ENCODE measurements at places on chromosomes 3 and 15.

- no peak for DNase-seq
These were observed 46.7 kb downstream of the THBS1 start for GRCh38 chr15:39627451-39628143.

GRCh38 chr3:147900851-147901250 lies 491.7 kb downstream of the ZIC1 start:
- no peak for DNase-seq

GRCh38 chr15:42065033-42065432 lies 29.3 kb downstream of the PLA2G4D start:
- no peak for DNase-seq

DNA sequence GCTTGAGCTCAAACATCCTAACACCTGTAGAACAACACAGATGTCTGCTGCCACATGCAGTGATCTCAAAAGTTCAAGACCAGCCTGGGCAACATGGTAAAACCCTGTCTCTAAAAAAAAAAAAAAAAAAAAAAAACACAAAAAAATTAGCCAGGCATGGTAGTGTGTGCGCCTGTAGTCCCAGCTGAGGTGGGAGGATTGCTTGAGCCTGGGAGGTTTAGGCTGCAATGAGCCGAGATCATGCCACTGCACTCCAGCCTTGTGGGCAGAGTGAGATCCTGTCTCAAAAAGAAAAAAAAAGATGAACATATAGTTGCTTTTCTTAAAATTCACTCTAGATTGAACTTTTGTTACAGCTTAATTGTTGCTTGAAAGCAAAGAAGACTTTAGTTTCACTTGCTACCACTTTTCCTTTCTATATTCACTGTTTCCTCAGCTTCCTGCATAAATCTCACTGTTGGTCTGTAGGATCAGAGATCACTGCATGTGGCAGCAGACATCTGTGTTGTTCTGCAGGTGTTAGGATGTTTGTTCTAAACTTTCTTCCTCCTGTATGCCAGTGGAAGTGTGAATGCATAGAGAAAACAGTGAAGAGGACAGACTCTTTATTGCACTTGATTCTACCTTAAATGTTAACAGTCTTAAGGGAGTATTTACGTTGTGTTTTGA lies 12.6 kb downstream of the RAB11A start:
- DNase-seq = no peak

DNA sequence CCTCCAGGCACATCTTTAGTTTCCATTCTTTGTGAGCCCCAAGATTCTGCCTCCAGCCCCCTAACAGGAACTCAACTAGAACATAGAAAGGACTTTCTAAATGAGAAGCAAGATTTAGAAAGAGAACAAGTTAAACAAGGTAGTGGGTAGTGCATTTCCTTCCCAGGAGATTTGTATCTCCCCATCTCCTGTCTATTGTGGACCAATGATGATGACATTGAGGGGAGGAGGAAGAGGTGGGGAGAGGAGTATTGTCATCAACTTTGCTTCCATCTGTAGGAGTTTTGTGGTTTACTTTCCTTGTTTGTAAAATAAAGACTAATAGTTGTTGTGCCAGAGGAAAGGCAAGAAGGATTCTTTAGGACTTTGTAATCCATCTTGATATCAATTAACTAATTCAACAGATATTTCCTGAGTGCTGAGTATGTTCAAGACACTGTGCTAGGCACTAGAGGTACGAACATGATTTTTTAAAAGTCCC lies 235.3 kb upstream of the ROPN1 start:
- no peak for DNase-seq

GRCh38 chr15:80442728-80443403 lies 38.7 kb downstream of the ARNT2 start:
- DNase-seq = no peak

DNA sequence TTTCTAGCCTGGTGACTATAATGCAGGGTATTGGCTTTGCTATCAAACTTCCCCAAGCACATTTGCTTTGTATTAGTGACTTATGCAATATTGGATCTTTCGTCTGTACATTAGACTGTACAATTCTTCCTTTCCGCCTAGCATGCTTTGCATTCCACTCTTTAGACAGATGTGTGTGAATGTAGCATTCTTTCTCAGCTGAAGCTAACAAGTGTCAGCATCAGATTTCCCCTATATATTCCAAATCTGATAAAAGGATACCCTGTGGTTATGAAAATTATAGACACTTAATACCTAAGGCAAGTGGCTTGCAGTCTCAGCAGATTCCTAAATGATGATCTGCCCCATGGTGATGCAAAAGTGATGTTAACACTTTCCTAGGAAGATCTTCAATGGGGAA lies 360.1 kb downstream of the CNTN4 start:
- no peak for DNase-seq

GRCh38 chr15:73765778-73766177 lies 12.6 kb upstream of the INSYN1 start:
- no peak for DNase-seq

DNA sequence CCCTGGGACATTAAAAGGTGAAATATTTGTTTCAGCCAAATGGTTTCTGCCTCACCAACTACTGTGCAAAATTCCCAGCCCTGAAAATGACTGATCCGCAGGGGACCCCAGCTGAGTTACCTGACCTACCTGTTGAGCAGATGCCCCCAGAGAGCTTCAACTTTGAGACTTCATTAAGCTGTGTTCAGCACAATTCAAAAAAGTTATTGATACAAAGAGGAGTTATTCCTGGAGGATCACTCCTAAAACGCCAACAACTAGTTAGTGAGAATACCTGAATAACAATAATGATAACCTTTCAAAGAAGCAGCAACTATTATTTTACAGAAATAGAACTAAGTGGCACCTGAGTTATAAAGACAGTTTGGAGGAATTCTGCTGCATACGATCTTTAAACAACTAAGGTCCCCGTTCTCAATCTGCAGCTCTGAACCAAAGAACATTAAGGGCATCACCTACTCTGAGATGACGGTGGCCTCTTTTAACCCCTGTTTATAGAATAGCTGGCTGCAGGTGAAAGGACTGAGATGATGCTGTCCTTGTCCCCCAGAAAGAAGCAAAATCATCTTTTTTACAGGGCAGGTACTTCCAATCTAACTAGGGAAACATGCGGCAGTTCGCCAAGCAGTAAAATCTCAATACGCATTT lies 659 bp downstream of the GADL1 start:
- DNase-seq = no peak

- DNase-seq = no peak
These were observed 3.2 kb downstream of the PTPRG start for GRCh38 chr3:61564395-61565059.
